Stimulated activated CD4-positive, alpha-beta T cell treated with anti-CD3 and anti-CD28 coated beads, Interleukin-15, amount 100 ng/mL, for 1 hour (primary cell): ENCODE measurements at places on chromosomes 6 and 20.

DNA sequence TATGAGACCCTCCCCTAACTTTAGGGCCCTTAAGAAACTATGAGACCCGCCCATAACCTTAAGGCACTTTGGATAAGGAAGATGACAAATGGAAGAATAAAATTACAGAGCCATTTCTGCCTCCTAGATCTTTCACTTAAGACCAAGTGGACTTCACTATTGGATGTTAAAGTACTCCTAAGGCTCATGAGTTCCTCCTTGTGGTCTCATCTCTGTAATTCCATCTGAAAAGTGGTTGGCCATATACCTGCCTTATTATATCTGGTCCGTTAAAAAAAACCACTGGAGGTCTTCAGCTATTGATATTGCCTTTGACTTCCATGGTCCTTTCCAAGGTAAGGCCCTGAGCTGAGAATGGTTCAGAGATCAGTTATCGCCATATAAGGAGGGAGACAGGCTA is 310.3 kb downstream of the EYA4 start:
- DNase-seq, result no peak

DNA sequence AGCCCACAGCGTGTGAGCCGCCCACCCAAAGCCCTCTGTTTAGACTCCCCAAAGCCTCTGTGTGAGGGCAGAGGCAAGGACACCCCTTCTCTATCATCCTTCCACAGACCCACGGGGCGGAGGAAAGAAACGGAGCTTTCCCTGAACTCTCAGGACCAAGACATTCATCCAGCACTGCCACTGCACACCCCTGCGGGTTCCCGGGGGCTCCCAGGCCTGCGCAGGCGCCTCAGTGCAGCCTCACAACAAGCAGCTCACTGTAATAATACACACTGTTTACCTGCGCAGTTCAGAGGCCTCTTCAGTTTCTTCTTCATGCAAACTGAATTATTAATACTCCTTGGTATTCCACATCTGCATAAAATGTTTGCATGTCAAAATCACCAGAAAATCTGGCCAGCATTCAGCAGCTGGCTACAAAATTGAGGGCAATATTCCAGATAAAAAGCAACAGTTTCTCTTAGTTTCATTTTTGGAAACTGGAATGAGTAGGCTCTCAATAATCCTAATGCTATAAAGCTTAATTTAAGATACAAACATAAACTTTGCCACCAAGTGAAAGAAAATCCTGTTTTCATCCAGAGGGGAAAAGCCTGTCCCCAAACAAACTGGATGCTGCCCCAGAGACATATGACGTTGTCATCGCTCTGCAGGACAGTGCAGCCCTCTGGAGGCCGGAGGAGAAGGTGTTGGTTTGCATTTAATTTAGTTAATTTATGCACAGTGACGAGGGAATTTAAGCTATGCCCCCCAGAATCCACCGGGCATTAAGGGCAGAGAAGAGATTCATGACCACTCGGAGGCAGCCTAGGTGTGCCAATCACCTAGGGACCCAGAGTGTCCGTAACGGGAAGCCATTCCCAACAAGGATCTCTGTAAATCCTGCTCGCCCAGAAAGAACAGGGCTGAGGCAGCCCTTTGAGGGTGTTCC is 45.3 kb downstream of the NINL start:
- DNase-seq, result no peak

DNA sequence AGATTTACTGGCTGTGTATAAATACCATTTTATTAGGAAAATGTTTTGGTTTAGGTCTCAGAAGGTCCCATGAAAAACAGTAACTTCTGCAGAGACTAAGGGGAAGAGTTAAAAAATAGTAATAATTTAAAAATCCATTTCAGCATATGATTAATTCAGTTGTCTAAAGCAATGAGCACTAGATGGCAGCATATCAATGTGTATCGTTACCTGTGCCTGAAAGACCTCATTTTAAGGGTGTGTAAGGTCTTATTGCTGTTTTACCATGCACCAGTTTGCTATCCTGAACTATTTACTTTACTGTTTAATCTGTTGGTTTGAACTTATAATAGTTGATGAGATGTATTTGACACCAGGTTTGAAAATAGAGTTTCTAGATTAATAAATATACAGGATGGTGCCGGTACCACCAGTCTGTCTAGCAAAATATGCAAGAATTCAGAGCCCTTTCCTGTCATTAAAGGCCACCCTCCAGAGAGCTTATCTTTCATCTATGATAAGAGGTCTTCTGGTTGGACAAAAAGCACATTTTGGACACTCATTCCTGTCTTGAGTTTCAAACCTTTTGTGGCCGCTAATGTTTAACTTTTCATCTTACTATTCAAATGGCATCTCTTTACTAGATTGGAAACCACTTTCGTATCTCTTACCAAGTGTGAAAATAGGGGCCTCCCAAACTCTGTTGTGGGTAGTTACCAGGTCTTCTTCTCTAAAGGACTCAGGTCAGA is 8.9 kb upstream of the AHI1 start:
- no peak for DNase-seq

GRCh38 chr20:10619427-10619826 is 54.4 kb downstream of the JAG1 start:
- no peak for DNase-seq

DNA sequence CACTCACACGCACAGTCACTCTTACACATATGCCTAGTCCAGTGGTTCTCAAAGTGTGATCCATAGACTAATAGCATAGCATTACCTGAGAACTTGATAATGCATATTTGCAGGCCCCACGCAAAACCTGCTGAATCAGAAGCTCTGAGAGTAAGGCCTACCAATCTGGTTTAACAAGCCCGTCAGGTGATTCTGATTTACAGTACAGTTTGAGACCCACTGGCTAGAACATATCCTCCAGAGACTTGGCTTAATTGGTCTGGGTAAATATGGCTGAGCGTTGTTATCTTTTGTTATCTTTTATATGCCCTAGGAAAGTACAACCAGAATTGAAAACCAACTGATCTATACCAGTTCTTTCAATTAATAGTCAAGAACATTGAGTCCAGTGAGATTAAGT is 9.6 kb downstream of the TSPYL4 start:
- DNase-seq, result no peak

- DNase-seq, result no peak
These were observed 21.6 kb upstream of the PRL start for GRCh38 chr6:22318404-22318803.

- DNase-seq, result no peak
These were observed 6.4 kb upstream of the DSE start for GRCh38 chr6:116364321-116364720.

- no peak for DNase-seq
These were observed 346.5 kb upstream of the PLCB4 start for GRCh38 chr20:8722277-8722928.

DNA sequence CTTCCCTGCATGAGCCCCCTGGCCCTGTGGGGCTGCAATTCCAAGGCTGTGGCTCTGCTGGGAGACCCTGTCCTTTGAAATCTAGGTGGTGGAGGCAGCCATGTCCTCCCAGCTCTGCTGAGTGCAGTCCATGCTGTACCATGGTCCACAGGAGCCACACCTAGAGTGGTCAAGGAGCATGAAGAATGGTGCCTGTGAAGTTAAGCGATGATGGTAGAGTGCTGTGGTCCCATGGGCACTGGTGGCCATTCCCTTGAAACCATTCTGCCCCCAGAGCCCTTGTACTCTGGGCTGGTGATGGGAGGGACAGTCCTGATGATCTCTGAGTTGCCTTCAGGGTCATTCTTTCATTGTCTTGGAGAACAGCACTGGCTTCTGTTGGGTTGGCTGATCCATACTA is 55.3 kb downstream of the EFCAB8 start:
- no peak for DNase-seq

GRCh38 chr20:33917831-33918525 is 75.7 kb upstream of the RALY start:
- no peak for DNase-seq

- no peak for DNase-seq
These were observed 39.5 kb downstream of the BICRAL start for GRCh38 chr6:42821341-42821668.

- no peak for DNase-seq
These were observed 20.8 kb downstream of the TBC1D7 start for GRCh38 chr6:13307508-13307995.

- no peak for DNase-seq
These were observed 22.3 kb downstream of the ABRACL start for GRCh38 chr6:139050770-139051313.

DNA sequence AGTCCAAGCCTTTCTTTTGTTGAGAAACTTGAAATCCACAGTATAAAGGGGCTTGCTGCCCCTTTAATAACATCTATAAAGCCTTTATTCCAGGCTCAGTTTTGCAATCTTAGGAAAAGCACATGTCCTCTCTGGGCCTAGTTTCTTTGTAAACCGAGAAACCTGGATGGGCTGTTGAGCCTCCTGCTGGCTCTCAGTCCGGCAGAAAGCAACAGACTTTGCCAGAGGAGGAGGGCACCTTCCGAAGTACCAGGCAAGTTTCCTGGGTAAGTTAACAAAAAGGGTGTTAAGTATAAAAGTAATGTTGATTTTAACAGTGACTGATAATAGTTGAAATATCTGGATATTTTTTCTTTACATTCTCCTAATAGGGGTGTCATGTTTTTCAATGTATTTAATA is 99.0 kb upstream of the POPDC3 start:
- no peak for DNase-seq

DNA sequence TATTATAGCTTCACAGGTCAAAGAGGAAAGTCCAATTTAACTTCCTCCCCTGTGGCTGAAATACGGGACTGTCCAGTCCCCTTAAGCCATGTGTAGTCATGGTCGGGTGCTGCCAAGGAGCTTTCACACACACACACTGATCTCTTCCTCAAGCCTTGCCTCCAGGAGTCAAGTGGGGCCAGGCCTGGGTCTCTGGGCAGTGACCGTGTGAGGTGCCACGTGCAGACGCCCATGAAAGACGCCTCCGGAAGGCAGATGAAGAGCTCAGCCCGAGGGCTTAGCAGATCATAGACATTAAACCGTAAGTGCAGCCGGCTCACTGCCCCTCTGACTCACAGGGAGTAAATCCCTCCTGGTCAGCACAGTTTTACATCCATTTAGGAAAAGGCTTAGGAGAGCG is 4.2 kb downstream of the GABRR2 start:
- DNase-seq, result no peak

- DNase-seq, result no peak
These were observed 154.3 kb downstream of the GRM4 start for GRCh38 chr6:33991610-33992009.

GRCh38 chr6:157650261-157650640 is 172.8 kb upstream of the SNX9 start:
- DNase-seq, result no peak

DNA sequence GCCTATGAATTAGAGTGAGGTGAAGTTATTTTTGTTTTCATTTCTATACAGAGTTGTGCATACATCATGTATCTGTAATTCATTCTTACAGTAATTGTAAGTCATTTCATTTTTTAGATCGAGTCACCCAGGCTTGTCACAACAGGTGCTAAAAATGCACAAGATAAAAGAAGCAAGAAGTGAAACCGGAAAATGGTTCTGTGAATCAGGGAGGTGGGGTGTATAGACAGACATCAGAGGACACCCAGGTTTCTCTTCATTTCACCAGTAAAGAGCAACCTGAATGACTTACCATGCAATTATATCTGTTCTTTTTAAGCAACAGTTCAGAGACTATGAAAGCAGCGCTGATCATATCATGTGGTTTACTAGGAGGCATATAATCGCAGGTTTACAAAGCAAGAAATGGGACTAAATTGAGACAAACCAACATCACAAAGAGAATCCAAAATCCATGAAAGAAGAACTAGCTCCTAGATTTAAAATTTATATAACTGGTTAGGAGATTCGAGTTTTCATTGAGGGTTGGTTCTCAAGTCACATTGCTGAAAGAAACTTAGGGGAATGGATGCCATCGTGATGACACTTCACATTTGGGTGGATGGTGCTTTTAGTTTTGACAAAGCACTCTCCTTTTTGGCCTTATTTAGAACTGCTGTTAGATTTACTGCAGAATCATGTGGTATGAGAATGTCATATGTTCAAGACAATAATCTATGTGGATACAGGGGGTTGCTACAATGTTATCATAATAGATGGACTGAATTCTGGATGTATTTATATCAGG is 27.9 kb upstream of the TBC1D7 start:
- DNase-seq, result no peak

DNA sequence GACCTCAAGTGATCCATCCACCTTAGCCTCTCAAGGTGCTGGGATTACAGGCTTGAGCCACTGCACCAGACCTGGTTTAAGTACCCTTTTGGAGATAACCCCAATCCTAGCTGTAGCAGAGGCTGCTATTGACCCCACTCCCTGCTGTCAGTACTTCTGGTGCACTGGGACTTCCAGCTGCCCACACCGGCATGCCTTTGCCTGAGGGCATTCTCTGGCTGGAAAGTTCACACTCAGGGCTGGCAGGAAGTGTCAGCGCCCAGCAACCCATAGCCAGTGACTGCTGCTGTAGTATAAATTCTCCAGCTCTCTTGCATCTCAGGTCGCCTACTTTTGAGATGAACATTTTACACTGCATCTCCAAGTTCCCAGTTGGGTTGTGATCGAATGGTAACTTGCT is 75.3 kb downstream of the UTRN start:
- DNase-seq, result no peak
